Left forelimb (tissue), 1 donor: ENCODE measurements at places on chromosomes 13 and 19.
A peak's percentile ranks its signal among the peaks of the same experiment; 100 is the strongest.

GRCh38 chr19:2171349-2172145, 7.8 kb downstream of the DOT1L start:
- no peak for DNase-seq

GRCh38 chr19:5292822-5293611, 47.6 kb downstream of the PTPRS start:
- peak; percentile 94 for DNase-seq

DNA sequence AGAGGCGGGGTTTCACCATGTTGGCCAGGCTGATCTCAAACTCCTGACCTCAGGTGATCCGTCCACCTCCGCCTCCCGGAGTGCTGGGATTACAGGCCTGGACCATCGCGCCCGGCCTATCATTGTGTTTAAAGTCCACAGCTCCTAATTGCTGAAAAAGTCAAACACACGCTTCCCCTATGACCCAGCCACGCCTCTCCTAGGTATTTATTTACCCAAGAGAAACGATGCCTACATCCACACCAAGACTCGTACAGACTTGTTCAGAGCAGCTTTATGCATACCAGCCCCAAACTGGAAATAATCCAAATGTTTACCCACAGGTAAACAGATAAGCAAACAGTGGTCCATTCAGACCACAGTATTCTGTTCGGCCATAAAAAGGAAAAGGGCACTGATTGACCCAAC, 15.1 kb downstream of the ZNRF4 start:
- DNase-seq = no peak

GRCh38 chr13:85216576-85216975, 582.6 kb downstream of the SLITRK6 start:
- no peak for DNase-seq

DNA sequence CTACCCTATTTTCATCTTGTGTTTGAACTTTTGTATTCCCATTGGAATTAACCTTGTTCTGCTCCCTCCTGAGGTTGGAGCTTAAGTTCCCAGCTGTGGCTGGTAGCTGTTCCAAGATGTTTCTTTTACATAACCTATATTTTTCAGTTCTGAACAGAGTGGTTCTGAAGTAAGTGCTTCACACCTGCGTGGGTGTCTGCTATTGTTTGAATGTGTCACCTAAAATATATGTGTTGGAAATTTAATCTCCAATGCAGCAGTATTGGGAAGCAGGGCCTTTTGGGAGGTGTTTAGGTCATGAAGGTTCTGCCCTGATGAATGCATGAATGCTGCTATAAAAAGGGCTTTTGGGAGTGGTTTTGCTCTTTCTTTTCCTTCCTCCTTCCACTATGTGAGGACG, 123.8 kb downstream of the LACC1 start:
- DNase-seq = no peak

DNA sequence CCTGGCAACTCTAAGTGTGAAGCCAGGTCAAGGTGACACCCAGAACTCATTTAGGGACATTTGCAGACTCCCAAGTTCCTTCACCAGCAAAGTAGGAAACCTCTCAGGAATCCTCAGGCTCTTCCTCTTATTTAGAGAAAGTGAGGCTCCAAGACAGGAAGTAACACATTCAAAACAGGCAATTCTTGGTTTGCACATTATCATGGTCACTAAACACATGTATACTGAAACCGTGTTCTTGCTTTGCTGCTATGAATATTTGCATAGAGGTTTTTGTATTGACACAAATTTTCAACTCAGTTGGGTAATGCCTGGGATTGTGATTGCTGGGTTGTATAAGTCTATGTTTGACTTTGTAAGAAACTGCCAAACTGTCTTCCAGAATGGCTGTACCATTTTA, 13.2 kb upstream of the URI1 start:
- DNase-seq = no peak

DNA sequence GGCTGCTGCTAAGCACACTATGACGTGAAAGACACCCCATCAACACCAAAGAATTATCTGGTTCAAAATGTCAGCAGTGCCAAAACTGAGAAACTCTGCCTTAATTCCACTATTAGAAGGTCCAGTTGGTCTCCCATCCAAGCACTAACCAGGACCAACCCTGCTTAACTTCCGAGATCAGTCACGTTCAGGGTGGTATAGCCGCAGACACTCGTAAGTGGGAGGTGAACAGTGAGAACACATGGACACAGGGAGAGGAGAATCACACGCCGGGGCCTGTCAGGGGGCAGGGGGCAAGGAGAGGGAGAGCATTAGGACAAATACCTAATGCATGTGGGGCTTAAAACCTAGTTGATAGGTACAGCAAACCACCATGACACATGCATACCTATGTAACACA, 83.4 kb downstream of the C13orf42 start:
- DNase-seq = peak; percentile 46

- no peak for DNase-seq
Observed at GRCh38 chr13:45966715-45967114, 85.8 kb downstream of the ZC3H13 start.

- no peak for DNase-seq
Observed at GRCh38 chr19:48405850-48406249, 12.4 kb downstream of the GRIN2D start.

- no peak for DNase-seq
Observed at GRCh38 chr13:66842766-66843165, 387.4 kb downstream of the PCDH9 start.

DNA sequence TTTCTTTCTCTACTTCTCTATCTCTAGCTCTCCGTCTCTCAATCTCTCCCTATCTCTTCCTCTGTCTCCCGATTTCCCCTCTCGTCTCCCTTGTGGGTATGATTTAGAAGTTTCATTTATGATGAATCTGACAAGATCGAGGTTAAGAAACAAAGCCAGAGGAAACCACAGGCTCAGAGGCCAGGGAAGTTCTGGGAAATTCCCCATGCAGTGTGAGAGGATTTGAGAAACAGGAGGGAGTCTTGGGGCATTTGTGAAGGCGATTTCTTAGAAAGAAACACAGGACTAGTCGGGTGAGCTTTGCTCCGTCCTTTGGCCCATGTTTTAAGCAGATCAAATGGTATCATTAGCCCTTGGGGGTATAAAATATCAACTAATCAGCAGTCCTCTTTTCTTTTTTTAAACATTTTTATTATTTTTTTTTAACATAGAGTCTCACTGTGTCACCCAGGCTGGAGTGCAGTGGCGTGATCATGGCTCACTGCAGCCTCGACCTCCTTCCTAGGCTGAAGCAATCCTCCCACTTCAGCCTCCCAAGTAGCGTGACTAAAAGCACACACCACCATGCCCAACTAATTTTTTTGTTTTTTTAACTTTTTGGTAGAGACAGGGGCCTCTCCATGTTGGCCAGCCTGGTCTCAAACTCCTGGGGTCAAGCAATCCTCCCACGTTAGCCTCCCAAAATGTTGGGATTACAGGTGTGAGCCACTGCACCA, 25.8 kb downstream of the TNFSF9 start:
- DNase-seq = no peak

- DNase-seq = peak; percentile 75
Observed at GRCh38 chr13:26759907-26760831, at the start of gene GPR12. Gene GPR12, minus strand, starts transcription at chr13:26760786. Its CDS starts 959 bp downstream, at chr13:26759827.

DNA sequence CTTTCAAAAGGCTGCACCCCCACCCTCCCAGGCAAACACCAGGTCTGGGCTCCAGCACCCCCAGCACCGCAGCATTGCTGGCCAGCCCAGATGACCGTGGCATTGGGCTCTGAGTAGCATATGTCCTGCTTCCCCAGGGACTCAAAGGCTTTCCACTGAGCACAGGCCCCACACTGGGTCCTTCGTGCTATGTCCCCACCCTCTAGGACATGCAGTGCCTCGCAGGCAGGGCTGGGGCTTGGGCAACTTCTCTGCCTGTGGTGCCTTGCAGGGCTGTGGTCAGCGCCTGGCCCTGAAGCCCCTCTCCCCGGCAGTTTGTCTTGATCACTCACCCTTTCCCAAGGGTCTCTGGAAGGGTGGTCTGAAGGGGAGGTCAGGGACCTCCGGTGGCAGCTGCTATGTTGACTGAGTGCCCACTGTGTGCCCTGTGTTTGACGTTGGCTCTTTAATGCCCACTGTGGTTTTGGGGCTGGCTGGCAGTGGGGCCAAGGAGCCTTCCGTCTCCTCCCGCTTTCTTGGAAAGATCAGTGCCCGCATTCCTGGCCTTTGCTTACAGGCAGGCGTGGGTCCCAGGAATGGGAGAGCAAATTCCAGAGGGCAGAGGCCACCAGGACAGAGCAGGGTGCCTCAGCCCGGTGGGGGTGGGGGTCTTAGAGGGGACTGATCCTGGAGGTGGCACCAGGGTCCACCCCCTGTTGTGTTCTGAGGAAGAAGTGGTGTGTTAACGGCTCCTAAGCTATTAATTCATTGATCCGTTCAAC, 20.3 kb upstream of the CRTC1 start:
- no peak for DNase-seq

GRCh38 chr19:55464662-55465054, at the start of gene C19orf85:
Gene C19orf85, minus strand, starts transcription at chr19:55464751. Its CDS starts 197 bp downstream, at chr19:55464554.
- DNase-seq = no peak

- DNase-seq = no peak
Observed at GRCh38 chr19:30076751-30077670, 135.0 kb downstream of the URI1 start.
